CD4-positive, alpha-beta T cell treated with Interleukin-17A for 4 hours (primary cell): ENCODE measurements at places on chromosomes 11 and 22.

DNA sequence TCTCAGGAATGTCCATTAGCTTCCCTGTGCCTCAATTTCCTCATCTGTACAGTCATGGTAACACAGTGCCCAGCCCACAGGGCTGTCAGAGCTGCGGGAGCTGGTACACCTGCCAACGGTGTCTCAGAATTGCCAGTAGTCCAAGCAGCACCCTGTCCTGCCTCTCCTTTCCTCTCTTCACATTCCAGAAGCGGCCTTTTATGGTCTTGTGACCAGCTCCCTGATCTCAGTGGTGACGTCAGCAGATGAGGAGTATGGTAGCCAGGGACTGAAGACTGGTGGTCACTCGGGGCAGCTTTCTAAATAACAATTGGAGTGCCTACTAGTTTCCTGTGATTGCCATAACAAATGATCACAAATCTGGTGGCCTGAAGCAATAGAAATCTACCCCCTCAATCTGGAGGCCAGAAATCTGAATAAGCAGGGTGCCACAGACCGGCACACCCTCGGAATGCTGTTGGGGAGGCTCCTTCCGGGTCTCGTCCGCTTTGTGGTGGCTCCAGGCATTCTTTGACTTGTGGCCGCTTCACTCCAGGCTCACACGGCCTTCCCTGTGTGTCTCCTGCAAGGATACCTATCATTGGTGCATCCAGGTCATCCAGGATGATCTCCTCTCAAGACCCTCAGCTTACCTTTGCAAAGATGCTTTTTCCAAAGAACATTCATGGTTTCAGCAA lies 2.1 kb downstream of the FADD start:
- no peak for DNase-seq

- DNase-seq = no peak
Observed at GRCh38 chr11:88623531-88623930, 286.0 kb upstream of the CTSC start.

GRCh38 chr22:29427176-29427760 lies 11.1 kb upstream of the RFPL1 start:
- no peak for DNase-seq

GRCh38 chr11:89500336-89500735 lies 9.2 kb upstream of the NOX4 start:
- no peak for DNase-seq

- DNase-seq = no peak
Observed at GRCh38 chr22:41899992-41900651, 14.8 kb downstream of the SHISA8 start.

- DNase-seq = no peak
Observed at GRCh38 chr11:44456544-44457300, 108.7 kb upstream of the CD82 start.

GRCh38 chr11:68387840-68388239 lies 72.7 kb upstream of the PPP6R3 start:
- DNase-seq = no peak

GRCh38 chr11:63951779-63952536 lies 13.2 kb downstream of the NAA40 start:
- peak; percentile 41 for DNase-seq

GRCh38 chr22:44437216-44438055 lies 60.6 kb downstream of the RTL6 start:
- DNase-seq = no peak

DNA sequence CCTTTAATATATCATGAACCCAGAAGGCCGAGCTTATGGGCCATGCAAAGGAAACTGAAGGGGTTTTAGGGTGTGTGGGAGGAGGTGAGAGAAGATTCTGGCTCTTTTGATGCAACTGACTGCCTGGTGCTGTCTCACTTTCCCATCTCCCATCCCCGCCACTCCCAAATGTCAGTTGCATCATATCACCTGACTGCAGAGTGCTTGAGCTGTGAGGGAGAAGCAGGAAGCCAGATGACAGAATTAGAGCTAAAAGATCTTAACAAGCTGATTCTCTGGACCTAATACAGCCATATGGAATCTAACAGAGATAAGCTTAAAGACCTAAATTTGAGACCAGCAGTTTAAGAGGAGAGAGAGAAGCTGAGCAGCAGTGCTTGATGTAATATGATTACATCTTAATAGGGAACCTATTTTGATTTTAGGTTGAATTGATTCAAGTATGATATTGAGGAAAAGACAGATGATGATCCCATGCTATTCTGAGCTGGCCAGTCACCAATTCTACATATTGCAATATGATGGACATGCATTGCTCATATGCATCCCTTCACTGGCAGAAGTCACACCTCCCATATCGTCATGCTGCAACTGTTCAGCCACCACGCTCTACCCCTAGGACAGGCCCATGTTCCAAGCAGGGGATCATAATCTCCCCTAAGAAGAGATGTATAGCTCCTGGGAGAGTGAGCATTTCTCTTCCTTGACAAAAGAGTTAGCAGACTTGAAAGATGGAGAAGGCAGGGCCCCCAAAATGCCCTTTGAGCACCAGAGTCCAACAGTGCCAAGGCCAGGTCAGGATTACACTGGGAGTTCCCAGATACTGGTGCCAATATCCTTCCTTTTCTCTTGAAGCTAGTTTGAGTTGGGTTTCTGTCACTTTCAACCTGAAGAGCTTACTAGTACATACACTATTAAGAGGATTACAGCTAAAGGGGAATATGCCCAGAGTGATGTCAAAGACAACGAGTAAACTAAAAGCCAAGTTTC lies 44.9 kb downstream of the PLEKHA7 start:
- no peak for DNase-seq

- DNase-seq = no peak
Observed at GRCh38 chr11:128691802-128692752, 1.8 kb upstream of the FLI1 start.

- DNase-seq = no peak
Observed at GRCh38 chr11:110076371-110076965, 16.7 kb upstream of the ZC3H12C start.

- DNase-seq = no peak
Observed at GRCh38 chr11:128970598-128971190, 28.0 kb upstream of the TP53AIP1 start.

GRCh38 chr22:43226377-43227238 lies 39.7 kb upstream of the TTLL12 start:
- no peak for DNase-seq

DNA sequence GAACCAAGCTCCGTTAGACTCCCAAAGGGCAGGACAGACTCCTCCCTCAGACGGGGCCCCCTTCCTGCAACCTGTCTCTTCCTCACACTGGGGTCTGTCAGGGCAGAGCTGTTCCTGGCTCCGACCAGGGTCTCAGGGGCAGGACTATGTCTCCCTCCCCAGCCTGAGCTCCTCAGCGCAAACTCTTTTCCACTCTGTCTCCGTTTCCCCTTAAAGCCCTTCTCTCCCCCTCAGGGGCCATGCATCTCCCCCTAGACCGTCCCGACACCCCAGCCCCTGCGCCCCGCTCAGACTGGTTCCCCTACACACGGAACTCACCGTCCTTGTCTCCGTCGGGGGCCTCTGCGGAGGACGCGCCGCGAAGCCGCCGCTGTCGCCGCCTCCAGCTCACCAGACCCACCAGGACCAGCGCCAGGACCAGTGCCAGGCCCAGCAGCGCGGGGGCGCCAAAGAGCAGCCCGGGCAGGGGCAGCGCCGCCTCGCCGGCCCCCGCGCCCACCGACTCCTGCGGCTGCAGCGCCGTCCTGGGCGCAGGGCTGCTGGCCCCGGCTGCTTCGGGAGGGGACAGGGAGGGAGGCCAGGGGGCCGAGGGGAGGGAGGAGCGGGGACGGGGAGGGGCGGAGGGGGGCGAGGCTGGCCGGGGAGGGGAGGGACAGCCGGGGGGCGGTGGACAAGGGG lies 684 bp downstream of the TNFRSF13C start:
- peak; percentile 85 for DNase-seq

GRCh38 chr22:46003271-46004091 lies 26.5 kb upstream of the WNT7B start:
- DNase-seq = no peak

- DNase-seq = no peak
Observed at GRCh38 chr11:70530010-70530409, 131.7 kb downstream of the CTTN start.

DNA sequence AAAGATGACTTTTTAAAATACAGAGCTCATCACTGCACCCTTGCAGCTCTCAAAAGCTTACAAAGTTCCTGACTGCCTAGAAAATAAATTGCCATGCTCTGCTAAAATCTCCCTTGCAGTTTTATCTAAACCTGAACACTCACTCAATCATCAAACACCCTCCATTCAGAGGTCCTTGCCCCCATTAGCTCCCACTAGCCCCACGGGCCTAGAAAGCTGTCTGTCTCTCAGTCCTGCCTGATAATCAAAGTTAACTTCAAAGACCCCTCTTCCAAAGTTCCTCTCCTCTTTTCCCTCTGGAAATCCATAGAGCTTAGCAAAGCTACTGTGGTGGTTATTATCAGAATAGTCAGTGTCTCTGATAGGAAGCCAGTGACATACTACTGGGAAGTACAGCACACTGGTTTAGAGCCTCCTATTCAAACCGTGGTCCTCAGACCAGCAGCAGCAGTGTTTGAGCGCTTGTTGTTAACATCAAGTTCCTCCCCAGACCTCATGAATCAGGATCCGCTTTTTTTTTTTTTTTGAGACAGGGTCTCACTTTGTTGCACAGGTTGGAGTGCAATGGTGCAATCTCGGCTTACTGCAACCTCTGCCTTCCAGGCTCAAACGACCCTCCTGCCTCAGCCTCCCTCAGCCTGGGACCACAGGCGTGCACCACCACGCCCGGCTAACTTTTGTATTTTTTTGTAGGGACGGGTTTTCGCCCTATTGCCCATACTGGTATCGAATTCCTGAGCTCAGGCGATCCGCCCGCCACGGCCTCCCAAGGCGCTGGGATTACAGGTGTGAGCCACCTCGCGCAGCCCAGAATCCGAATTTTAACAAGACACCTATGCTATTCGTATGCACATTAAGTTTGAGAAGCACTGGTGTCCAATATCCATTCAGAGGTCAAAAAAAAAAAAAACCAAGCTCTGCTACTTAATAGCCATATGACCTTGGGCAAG lies 1.2 kb downstream of the NDUFC2 start:
- no peak for DNase-seq

DNA sequence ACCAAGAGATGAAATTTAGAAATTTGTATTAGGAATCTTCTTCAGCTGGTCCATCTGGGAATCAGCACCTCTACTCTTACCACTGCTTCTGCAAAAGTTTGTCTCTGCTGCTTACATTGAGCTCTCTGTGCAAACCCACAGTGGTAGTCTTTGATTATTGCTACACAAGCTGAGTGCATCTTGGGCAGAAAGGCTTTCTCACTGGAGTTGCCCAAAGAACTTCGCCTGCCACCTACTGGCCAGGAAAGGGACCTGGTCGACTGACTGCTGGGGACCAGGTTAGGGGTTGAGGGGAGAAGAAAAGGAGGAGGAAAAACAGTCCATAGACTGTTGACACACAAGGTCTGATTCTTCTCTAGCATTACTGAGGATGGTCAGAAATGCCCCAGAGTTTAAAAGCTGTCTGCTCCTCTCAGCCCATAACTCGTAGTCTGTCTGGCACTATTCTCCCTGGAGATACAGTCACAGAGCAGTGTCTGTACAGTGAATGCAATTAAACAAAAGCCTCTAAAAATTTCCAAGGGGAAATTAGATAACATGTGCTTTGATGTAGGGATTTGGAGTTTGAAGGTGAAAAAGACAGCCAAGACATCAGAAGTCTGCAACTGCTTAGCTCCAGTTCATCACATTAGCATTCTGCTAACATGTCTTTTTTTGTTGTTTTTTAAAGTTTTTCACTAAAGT lies 215.0 kb upstream of the CTSC start:
- DNase-seq = peak; percentile 36

- DNase-seq = peak; percentile 31
Observed at GRCh38 chr11:46336563-46337180, 10.6 kb upstream of the DGKZ start.

GRCh38 chr22:39956932-39957664 lies 3.1 kb upstream of the TMA7B start:
- no peak for DNase-seq

DNA sequence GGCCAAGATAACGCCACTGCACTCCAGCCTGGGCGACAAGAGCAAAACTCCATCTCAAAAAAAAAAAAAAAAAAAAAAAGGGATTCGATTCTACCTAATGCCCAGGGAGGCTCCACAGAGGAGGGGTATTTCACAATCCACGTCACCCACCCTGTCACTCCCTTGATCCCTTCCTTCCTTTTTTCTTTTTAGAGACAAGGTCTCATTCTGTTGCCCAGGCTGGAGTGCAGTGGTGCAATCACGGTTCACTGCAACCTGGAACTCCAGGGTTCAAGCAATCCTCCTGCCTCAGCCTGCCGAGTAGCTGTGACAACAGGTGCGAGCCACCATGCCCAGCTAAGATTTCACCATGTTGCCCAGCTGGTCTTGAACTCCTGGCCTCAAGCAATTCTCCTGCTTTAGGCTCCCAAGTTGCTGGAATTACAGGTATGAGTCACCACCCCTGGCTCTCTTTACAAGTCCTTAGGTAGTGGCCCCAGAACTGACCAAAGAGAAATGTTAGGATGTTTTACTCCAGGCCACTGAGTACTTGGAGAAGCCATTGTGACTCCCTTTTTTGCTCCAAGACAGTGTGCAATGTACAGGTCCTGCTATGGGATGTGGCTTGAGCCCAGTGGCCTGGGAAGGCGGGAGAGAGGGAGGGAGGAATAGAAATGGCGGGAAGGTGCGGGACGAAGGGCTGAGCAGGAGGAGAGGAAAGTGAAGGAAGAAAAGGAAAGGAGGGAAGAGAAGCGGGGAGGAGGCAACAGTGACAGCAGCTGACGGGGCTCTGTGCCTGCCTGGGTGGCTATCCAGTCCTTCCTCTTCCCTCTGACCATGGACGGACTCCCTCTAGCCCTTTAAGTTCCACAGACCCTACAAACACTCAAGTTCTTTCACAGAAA lies 11.8 kb upstream of the FXYD2 start:
- no peak for DNase-seq

- DNase-seq = no peak
Observed at GRCh38 chr11:95485115-95485900, 254.3 kb upstream of the SESN3 start.

DNA sequence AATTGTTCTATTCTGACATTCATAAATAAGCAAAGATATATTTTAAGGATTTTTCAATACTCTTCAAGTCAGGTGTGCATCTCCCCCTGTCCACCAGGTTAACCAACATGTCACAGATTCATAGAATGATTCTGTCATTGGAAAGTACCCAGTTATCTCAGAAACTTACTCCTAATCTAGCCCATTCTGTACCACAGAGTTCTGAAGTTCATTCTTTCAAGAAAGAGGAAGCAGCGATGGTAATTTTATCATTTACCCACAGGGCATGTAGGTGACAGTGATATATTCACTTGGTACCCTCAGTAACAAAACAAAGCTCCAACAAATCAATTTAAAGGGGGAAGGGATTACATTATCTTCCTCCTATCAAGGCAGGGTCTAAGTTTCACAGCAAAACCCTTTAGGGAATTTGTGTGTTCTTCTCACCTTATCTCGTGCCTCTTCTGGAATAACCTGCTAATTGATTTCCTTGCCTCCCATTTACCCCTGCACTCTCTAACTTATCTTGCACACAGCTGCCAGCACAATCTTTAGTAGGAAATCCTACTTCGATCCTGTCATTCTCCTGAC lies 19.0 kb upstream of the MPPED2 start:
- DNase-seq = no peak
